ENCODE measurements at places on chromosomes 16 and 17.

DNA sequence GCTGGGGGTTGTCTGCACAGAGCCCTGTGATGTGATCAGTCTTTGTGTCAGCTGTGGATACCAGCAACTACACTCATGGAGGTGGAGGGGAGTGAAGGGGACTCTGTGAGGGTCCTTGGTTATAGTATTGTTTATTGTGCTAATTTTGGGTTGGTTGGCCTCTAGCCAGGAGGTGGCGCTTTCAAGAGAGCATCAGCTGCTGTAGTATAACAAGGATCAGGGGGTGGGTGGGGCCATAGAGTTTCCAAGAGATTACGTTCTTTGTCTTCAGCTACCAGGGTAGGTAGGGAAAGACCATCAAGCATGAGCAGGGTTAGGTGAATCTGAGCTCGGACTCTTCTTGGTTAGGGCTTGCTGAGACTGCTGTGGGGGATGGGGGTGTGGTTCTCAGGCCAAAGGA is 97.1 kb upstream of the HS3ST3A1 start:
- DNase-seq, result no peak

GRCh38 chr17:40095944-40096791 is 4.2 kb downstream of the NR1D1 start:
- DNase-seq, result no peak

DNA sequence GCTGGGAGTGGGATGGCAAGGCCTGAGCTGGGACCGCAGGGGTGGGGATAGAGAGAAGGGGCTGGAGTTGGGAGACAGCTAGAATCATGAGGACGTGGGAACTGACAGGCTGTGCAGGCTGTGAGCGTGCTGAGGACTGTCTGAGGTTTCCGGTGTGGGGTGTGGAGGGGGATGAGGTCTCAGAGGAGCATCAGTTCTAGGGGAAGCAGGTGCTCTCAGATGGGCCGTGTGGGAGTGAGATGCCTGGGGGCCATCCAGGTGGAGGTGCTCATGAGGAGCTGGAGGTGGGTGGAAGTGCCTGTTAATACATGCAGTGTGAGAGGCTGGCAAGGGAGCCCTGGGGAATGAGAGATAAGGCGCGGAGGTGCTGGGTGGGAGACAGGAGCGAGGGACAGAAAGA is 27.2 kb downstream of the HASPIN start:
- no peak for DNase-seq

DNA sequence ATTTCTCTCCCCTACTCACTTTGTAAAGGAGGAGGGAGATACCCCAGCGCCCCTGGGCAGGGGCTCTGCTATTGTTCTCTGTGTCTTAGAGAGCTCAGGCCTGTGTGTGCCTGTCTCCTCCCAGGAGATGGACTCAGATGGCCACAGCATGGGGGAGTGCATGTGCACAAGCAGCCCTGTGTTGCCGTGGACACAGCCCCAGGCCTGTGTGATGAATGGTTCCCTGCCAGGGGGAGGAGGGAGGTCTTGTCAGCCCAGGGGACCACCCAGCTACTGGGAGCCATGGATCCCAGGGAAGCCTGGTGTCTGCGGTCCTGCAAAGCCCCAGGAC is 26.3 kb downstream of the GINS2 start:
- DNase-seq, result no peak

GRCh38 chr16:78607465-78607864 is 508.0 kb downstream of the WWOX start:
- DNase-seq, result no peak

- DNase-seq, result no peak
Observed at GRCh38 chr17:41176744-41177387, 1.2 kb downstream of the KRTAP4-2 start.
